Activated naive CD8-positive, alpha-beta T cell treated with anti-CD3 and anti-CD28 coated beads, Interleukin-2, amount 10 ng/mL, durations not matched to agents 7 days and 5 days (primary cell): ENCODE measurements at places on chromosomes 7 and 10. TPM values are rescaled to one million over a fixed set of nuclear protein-coding genes. Genes with fewer than 3 reads are reported as not detected.

FOXK1 gene
- total RNA-seq: 42.1 TPM

NRCAM gene
- total RNA-seq: 0.99 TPM

LRMDA gene
- not detected for total RNA-seq

TRIM50 gene
- not detected for total RNA-seq

COBL gene
- not detected for total RNA-seq

LRRC17 gene
- not detected for total RNA-seq

CACNB2 gene
- not detected for total RNA-seq

SPDYE5 gene
- not detected for total RNA-seq

KIAA1549 gene
- total RNA-seq: 1.1 TPM

TWIST1 gene
- total RNA-seq: not detected

FRAT2 gene
- 15.3 TPM for total RNA-seq

HMX3 gene
- not detected for total RNA-seq

ZNRF2 gene
- total RNA-seq: 28.0 TPM

HOXA7 gene
- not detected for total RNA-seq

PARG gene
- 34.2 TPM for total RNA-seq

OR9A4 gene
- not detected for total RNA-seq

GPNMB gene
- total RNA-seq: 19.5 TPM

IKZF1 gene
- 383 TPM for total RNA-seq

RBP4 gene
- total RNA-seq: not detected

MBL2 gene
- total RNA-seq: not detected

MGMT gene
- total RNA-seq: 24.0 TPM

SUGCT gene
- 0.44 TPM for total RNA-seq

EPDR1 gene
- total RNA-seq: 0.25 TPM

ELN gene
- total RNA-seq: not detected

FBXL13 gene
- total RNA-seq: 0.65 TPM

CYP2C8 gene
- not detected for total RNA-seq

TWNK gene
- total RNA-seq: 10.8 TPM

LIPM gene
- total RNA-seq: not detected

EPO gene
- not detected for total RNA-seq

INSYN2A gene
- total RNA-seq: not detected

PILRB gene
- 91.3 TPM for total RNA-seq

OR2A12 gene
- not detected for total RNA-seq

EMX2 gene
- not detected for total RNA-seq

CALHM1 gene
- total RNA-seq: 0.74 TPM

PRLHR gene
- total RNA-seq: not detected

ASB4 gene
- total RNA-seq: not detected

CTAGE4 gene
- total RNA-seq: 1.0 TPM

CPA1 gene
- not detected for total RNA-seq

PIP gene
- total RNA-seq: not detected

NPSR1 gene
- total RNA-seq: not detected

TNS3 gene
- total RNA-seq: 1.1 TPM

ZNF365 gene
- total RNA-seq: 0.94 TPM

SFTPA1 gene
- not detected for total RNA-seq

PRSS37 gene
- not detected for total RNA-seq

GPR15LG gene
- not detected for total RNA-seq

RELN gene
- total RNA-seq: not detected

FAM204A gene
- 49.5 TPM for total RNA-seq

PAPOLB gene
- total RNA-seq: not detected

BICC1 gene
- not detected for total RNA-seq

GDF10 gene
- total RNA-seq: 0.11 TPM

CYP26C1 gene
- not detected for total RNA-seq

FGF8 gene
- total RNA-seq: not detected

GNGT1 gene
- not detected for total RNA-seq

SAMD9 gene
- 65.4 TPM for total RNA-seq

NEUROG3 gene
- total RNA-seq: 0.22 TPM

CYP3A7 gene
- not detected for total RNA-seq

CARD11 gene
- total RNA-seq: 140 TPM

SERPINE1 gene
- total RNA-seq: 0.51 TPM
